ENCODE measurements at places on chromosomes 5 and 9. TPM values are rescaled to one million over a fixed set of nuclear protein-coding genes. Genes with fewer than 3 reads are reported as not detected.
A peak's percentile ranks its signal among the peaks of the same experiment; 100 is the strongest.

- DNase-seq = peak; percentile 11
Observed at GRCh38 chr5:11182441-11183080, 421.5 kb upstream of the DAP start.

- no peak for DNase-seq
Observed at GRCh38 chr5:64835266-64835665, 66.5 kb downstream of the CWC27 start.

- DNase-seq = no peak
Observed at GRCh38 chr5:1139331-1140170, 27.7 kb upstream of the SLC12A7 start.

ADAMTSL1 gene
- total RNA-seq = 63.0 TPM

- DNase-seq = no peak
Observed at GRCh38 chr5:4144411-4145007, 548.9 kb downstream of the IRX1 start.

GRCh38 chr9:91221332-91221731 is 140.4 kb downstream of the AUH start:
- DNase-seq = no peak

- DNase-seq = no peak
Observed at GRCh38 chr5:63961598-63962161, 565 bp downstream of the HTR1A start.

HAND1 gene
- total RNA-seq = 81.2 TPM

GRXCR2 gene
- not detected for total RNA-seq

SLC34A1 gene
- not detected for total RNA-seq

ADGRV1 gene
- total RNA-seq = 15.5 TPM

DNA sequence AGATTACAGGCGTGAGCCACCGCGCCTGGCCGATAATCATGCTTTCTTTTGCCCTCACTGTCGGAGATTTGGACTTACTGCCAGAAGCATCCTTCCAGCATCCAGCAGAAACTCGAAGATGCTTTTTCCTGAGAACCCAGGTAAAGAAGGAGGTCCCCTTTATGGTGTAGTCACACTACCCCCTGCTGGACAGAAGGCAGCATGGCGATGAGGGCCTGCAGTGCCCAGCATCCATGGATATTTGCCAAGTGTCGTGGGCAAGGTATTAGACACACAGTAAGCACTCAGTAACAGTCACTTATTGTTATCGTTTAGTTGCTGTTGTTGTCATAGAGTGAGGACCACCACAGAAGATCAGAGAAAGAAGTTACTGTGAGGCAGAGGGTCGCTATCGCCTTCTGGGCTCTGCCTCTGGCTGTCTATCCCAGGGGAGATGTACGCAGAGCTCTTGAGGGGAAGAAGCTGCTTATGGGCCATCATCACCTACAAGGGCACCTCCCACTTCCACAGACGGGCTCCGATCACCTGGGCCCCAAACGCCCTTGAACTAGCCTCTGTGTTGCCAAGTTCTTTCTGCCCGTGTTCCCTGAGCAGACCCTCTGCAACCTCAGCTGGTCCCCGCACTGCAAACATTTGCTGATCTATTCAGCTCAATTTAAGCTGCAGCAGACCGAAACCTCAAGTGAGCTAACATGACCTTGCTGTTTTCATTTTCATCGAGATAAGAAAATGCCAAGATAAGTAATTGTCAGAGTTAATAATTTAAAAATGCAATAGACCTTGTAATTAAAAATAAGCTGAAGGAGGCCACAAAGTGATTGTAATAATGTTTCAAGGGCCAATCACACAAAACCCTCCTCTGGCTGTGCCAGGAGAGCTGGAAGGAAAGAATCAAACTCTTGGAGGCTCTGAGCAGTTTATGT is 23.9 kb downstream of the C5orf15 start:
- peak; percentile 82 for DNase-seq
